CD4-positive, alpha-beta T cell treated with Interleukin-2 at 100 ng/mL for 4 hours (primary cell): ENCODE measurements at places on chromosomes 6 and 20.

DNA sequence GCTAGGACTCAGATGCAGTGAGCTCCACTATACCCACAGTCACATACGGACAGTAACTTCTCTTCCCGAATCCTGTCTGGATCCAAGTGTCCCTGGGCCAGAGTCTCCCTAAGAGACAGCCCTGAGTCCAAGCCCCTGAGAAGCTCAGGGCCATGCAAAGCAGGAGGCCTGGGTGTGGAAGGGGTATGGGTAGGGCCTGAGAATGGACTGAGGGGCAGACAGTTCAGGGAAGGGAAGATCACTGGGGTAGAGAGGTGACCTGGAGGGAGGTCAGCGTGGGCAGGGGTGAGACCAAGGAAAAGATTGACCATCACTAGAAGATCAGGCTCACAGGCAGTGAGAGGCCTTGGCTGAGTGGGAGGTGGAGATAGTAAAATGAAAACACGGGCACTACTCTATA lies 8.8 kb downstream of the RPS6KA2 start:
- DNase-seq, result no peak

DNA sequence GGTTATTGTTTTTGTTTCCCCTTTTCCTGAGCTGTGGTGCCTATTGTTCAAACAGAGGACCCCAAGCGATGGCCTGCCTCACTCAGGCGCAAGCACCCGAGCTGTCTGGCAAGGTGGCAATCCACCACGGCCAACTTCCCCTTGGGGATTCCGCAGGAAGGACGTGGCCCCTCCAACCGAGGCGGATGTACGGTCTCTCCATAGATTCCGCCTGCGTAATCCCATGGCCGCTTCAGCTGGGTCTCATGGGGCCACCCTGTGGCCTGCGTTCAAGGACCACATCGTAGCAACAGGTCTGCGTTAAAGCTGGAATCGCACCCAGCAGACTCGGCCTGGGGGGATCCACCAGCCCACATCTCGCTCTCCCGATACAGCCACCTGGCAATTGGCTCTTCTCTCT lies 79.9 kb downstream of the CEBPB start:
- DNase-seq, result no peak

GRCh38 chr6:5199283-5199682 lies 61.5 kb downstream of the LYRM4 start:
- no peak for DNase-seq

DNA sequence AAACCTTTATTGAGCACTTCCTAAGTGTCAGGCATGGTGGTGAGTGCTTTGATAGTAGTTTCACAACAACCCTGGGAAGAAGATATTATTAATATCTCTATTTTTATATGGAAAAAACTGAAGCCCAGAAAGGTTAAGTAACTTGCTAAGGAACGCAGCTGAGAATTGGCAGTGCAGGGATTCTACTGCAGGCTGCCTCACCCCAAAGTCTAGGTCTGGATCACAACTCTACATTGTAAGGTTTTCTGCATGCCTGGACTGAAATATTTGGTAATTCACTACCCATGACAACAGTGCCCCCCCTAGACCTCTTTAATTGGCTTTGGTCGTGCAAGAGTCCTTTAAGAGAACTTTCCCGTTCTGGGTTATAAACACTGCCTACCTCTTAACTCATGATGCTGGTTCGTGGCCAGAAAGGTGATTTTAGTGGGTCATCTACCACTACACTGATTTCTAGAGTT lies 67.1 kb upstream of the KCNQ5 start:
- no peak for DNase-seq

DNA sequence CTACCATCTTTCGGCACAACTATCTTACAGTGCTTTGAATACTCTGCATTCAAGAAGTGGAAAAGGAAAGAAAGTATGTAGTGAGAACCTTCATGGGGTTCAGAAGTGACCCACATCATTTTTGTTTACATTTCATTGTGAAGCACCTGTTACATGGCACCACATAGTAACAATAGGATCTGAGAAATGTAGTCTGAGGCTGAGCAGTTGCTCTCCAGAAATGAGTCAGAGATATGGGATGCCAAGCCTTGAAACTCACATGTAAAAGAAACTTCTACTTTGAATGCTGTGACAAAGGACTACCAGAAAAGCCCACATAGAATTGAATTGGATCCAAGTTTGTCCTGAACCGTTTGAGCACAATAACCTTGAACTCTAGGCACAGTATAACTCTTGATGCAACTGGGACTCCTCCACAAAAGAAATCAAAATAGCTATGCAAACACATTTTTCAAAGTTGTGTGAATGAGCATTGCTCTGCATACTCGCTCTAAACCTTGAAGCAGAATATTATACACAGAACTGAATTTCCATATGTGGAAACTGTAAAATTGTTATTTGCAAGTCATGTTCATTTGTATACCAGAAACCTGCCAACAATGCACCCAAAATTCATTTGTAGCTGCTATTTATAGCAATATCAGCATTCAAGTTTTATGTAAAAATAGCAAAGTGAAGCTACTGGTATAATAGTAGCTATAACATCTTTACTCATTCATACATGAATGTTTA lies 400.9 kb upstream of the POU3F2 start:
- DNase-seq, result no peak

DNA sequence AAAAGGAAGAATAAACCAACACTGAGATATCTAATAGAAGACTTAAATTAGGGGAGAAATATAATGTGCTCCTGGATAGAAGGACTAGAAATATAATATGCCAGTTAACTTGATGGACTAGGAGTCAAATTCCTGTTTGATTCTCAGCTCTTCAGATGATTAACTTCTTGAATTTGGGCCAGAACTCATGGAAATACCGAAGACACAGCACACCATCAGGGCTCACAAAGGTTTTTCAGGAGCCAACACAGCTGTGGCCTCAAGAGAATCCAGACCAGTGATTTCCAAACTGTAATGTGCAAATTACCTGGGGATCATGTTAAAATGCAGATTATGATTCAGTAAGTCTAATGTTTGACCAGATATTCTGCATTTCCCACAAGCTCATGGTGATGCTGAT lies 33.8 kb upstream of the LRRC1 start:
- DNase-seq, result no peak

DNA sequence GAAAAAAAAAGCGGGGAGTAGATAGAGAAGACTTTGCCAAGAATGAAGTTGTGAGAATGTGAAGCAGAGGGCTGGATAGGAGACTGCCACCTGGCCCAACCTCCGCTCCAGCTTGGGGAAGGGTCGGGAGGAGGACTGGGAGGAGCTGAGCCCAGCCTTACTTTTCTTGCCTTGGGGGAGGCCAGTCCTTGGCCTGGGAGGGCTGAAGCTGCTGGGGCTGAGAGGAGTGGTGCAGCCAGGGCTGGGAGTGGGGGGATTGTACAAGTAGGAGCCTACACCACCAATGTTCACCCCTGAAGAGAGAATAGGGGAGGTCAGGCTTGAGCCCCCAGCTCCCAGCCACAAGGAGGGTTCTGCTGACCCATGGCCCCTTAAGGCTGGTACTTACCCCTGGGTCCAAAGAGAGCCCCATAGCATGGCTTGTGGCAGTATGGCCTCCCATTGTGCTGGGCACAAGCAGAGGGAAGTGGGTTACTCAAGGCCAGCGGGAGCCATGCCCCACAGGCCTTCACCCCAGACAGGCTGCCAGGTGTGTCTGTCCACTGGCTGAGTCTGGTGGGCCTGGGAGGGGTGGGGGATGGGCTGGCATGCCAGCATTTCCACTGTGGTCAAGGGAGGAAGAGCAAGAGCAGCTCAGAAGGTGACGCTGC lies 1.1 kb downstream of the CRIP3 start:
- no peak for DNase-seq

DNA sequence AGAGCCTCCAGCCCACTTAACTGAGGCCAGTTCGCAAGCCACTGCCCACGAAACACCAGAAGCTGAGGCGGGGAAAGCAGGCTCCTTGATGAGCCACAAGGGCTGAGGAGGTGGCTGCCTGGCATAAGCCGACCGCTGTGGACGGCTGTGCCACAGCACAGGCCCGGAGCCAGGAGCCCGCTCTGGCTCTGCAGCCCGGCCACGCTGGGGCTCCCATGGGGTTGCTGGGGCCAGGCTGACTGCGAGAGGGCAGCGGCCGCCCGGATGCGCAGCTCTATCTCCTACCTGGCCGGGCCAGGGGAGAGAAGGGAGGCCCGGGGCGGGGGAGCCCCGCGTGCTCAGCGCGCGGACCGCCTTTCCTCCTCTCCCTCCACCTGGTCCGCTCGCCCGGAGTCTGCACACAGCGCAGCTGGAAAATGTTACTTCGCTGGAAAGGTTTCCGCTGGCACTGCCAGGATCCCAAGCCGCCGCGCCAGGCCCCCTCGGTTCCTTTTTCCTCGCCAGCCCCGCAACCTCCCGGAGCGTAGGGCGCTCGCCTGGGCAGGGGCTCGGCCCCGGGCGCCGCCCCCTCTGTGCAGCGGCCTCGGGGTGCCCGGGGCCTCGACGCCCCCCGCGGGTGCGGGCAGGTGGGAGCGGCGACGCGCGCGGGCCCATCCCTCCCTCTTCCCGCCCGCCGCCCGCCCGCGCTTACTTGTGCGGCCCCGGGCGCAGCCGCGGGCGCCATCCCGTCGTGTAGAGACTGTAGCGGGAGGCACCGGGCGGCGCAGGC lies 657 bp downstream of the EMILIN3 start:
- no peak for DNase-seq

DNA sequence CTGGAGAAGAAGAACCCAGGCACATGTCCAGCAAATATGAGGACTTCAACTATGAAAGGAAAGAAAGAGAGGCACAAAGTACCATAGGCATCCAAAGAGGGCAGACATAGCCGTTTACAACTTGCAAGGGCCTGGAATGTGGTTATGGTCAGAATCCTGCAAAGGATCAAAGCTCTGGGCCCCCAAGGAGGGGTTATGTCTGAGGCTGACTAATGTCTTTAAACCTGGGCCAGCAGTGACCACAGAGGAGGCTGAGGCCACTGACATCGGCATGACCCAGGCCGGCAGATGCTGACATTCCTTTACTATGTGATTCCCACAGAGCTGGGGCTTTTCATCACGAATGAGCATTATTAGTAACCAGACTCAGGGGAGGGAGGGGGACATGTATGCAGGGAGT lies 861.1 kb downstream of the DHX35 start:
- no peak for DNase-seq

- no peak for DNase-seq
Measured at GRCh38 chr6:17998003-17998402, 10.6 kb upstream of the KIF13A start.

- no peak for DNase-seq
Measured at GRCh38 chr20:49892817-49893216, 22.5 kb downstream of the SPATA2 start.

GRCh38 chr6:82033631-82034211 lies 213.8 kb downstream of the IBTK start:
- DNase-seq, result no peak

DNA sequence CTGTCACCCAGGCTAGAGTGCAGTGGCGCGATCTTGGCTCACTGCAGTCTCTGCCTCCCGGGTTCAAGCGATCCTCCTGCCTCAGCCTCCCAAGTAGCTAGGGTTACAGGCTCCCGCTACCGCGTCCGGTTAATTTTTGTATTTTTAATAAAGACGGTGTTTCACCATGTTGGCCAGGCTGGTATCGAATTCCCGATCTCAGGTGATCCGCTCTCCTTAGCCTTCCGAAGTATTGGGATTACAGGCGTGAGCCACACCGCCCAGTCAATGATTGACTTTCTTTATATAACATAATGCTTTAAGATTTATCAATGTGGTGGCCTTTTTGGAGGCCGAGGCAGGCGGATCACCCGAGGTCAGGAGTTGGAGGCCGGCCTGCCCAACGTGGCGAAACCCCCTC lies 7.8 kb upstream of the ABT1 start:
- no peak for DNase-seq

DNA sequence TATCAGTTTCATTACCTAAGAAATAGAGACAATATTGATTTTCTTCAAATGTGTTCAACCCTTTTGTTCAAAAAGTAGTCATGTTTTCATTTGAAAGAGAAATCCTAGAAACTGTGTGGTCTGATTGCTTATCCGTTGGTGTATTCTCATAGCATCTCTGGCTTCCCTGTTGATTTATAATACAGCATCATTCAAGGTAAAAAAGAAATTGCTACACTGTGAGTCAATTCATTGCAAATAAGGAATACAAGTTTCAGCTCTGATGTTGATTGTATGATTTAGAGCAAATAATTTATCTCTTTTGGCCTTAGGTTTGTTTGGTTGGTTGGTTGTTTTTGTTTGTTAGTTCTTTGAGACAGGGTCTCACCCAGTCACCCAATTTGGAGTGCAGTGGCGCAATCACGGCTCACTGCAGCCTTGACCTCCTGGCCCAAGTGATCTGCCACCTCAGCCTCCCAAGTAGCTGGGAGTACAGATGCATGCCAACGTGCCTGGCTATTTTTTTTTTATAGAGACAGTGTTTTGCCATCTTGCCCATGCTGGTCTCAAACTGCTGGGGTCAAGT lies 185.5 kb upstream of the TNFAIP3 start:
- DNase-seq, result no peak

- DNase-seq, result no peak
Measured at GRCh38 chr6:123635144-123635543, 1.6 kb downstream of the TRDN start.

DNA sequence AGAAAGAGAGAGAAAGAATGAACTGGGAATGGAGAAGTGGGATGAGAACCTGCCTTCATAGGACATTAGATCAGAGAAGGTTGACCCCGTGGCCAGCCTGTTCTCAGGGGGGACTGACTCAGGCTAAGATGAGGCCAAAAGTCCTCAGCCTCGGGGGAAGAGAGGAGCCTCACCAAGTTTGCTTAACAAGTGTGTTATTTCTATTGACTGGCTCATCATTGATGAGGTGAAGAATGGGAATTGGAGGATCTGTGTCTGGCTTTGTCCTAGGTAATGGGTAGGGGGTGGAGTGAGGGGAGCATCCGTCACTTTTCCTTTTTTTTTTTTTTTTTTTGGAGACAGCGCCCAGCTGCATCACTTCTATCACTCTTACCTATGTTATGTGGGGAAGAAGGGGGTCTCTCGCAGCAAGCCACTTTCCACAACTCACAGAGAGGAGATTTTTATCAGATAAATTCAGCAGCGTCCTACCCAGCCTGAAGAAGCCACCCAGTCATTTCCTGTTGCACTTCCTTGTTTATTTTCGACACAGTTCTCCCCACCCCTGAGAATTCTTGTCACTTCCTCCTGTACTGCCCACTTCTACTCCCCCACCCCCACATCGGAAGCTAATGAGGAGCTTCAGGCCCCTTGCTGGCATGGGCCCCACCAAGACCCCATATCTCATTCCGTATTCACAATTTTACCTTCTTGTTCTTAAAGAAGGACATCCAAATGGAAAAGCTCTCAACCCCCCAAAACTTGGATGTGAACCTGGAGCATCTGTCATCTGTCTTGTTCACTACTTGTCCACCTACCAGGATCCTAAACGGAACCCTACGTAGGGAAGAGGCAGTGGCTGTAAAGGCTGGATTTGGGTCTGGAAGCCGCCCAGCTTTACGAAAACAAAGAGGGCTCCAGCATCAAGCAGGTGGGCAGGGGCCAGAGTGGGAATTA lies 2.8 kb upstream of the RNASET2 start:
- DNase-seq, result peak; percentile 69

- peak; percentile 84 for DNase-seq
Measured at GRCh38 chr20:63735859-63736718, at the start of gene LIME1. Gene LIME1, plus strand, starts transcription at chr20:63736664. Its CDS starts 886 bp downstream, at chr20:63737550.

- DNase-seq, result no peak
Measured at GRCh38 chr20:61516346-61517208, 264.5 kb downstream of the CDH4 start.

- no peak for DNase-seq
Measured at GRCh38 chr6:34671367-34671766, 25.2 kb downstream of the ILRUN start.
